ENCODE measurements at places on chromosomes 3 and 15. TPM values are rescaled to one million over a fixed set of nuclear protein-coding genes. Genes with fewer than 3 reads are reported as not detected.

The UBA7 gene
- 102 TPM for total RNA-seq

The PLS1 gene
- total RNA-seq, result 1.0 TPM

DNA sequence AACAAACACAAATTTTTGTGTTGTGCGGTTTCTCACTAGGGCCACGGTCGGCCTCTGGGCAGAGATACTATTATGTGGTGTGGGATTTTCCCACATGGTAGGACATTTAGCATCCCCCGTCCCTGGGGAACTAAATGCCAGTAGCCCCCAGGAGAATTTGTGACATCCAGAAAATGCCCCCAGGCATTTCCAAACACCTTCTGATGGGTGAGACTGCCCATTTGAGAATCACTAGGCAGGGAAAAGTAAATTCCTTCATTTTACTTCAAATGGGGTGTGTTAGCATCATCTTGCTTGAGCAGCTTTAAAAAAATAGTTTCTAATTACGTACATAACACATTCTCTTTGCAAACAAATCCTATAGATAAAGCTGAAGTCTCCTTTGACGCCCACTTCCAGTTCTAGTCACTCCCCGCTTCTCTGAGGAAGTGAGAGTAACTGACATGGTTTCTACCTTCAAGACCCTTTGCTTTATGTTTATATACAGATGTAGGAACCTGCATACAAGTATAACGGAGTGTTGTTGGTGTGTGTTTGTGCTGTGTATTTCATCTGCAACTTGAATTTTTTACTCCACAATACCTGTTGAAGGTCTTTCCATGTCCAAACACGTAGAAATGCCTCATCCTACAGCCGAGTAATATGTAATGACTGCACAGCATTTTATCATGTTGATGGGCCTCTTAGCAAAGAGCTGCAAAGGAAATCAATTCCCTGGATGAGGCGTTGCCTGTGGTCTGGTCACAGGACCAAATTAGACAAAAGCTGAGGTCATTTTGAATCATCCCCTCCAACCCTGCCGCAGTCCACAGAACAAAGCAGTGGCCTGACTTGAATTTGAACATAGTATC lies 31.4 kb upstream of the ZBTB38 start:
- DNase-seq, result no peak

GRCh38 chr3:175940881-175941280 lies 1081.7 kb downstream of the NAALADL2 start:
- no peak for DNase-seq

DNA sequence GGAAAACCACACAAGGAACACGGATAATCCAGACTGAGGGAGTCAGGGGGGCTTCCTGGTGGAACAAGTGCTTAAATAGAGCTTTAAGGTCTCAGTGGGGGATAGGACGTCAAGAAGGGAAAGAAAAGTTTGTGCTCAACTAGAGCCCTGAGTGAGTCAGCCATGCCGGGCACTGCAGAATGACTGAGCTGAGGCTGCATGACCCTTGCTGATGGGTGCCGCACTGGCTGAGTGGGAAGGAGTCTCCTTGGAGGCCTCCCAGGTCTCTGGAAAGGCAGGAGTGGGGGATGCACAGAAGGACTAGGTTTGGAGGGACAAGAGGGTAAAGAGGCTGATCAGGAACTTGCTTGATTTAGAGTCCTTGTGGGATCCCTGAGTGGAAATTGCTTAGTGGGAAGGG lies 150.3 kb downstream of the RPLP1 start:
- no peak for DNase-seq

GRCh38 chr3:113279686-113280085 lies 68.3 kb downstream of the BOC start:
- DNase-seq, result no peak

DNA sequence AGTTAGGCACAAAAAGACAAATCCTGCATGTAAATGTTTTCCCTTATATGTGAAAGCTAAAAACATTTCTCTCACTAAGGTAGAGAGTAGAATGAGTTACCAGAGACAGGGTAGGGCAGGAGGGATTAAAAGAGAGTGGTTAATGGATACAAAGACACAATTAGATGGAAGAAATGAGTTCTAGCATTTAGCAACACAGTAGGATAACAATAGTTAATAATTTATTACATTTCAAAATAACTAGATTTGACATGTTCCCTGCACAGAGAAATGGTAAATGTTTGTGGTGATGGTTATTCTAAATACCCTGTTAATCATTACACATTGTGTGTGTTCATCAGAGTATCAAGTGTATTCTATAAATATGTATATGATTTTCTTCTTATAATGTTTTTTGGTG lies 1400.7 kb downstream of the OTOL1 start:
- DNase-seq, result no peak

GRCh38 chr15:77417602-77418001 lies 2.3 kb downstream of the PEAK1 start:
- no peak for DNase-seq

DNA sequence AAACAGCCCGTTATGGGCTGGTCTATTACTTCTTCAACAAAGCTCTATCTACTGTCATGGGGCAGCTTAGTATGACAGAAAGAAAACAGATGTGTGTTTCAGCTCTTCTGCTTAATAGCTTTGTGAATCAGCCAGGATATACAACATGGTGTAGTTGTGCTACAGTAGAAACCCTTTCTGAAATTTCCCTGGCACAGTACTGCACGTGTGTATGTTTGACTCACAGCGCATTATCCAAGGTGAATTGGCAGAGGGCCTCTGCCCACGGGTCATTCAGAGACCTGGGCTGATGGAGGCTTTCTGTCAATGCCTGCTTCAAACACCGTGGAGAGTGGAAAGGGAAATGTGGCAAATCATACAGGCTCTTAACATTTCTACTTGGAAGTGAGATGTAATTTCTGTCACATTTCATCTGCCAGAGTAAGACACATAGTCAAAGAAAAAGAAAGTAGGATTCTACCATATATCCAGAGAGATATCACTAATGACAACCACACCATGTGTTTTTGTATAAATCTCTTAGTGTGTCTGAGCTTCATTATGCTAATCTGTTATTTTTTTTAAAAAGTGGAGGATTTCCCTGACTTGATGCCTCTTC lies 505.1 kb downstream of the CNTN4 start:
- no peak for DNase-seq

DNA sequence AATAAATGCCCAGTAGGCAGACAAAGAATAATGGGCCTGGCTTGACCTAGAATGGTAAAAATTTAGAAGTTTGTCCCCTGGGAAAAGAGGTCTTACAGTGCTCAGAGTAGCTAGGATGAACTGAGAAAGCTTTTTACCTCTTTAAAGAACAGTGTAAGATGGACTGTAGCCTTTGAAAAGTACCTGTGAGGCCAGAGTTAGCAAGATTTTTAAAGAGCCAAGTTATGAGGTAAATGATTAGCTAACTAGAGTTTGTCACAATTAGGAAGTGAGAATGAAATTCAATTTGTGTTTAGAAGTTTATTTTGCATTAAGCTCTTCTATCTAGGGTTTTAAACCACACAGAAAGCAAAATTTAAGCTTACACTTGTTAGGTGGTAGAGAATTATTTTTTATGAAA lies 480.9 kb downstream of the ZIC1 start:
- no peak for DNase-seq

Data from aorta (tissue), 5 donors.